Activated CD4-positive, alpha-beta memory T cell treated with anti-CD3 and anti-CD28 coated beads, Interleukin-2, amount 10 ng/mL, durations not matched to agents 7 days and 5 days (primary cell): ENCODE measurements at places on chromosomes 1 and 21.
A peak's percentile ranks its signal among the peaks of the same experiment; 100 is the strongest.

DNA sequence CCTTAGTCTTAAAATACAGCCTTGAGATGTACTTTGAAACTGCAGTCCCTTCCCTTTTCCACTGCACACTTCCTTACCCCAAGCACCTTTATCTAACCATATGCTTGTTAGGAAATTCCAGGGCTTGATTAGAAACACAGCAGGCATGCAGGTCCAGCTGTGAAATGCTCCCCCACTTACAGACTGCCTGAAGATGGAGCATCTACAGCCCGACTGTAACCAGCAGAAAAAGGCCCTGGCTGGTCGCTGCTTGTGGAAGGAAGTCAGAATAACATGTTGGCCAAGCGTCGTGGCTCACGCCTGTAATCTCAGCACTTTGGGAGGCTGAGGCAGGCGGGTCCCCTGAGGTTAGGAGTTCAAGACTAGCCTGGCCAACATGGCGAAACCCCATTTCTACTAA is 37.2 kb downstream of the VN1R5 start:
- DNase-seq = no peak

DNA sequence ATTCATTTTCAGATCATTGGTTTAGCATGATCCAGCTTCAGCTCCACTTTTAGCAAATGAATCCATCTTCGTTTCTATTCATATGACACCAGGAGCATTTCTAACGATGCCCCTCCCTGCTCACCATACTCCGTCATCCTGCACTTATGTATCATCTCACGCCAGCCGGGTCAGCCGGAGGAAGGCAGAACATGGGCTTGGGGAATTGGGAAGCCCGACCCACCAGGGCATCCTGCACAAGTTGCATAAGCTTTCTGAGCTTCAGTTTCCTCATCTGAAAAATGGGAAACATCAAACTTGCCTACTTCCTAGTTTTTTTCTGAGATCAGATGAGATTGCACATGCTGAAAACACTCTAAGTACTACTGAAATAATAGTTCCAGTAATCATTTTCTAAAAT is 194.7 kb downstream of the AK5 start:
- no peak for DNase-seq

GRCh38 chr1:19712928-19713327 is 48.3 kb downstream of the HTR6 start:
- no peak for DNase-seq

DNA sequence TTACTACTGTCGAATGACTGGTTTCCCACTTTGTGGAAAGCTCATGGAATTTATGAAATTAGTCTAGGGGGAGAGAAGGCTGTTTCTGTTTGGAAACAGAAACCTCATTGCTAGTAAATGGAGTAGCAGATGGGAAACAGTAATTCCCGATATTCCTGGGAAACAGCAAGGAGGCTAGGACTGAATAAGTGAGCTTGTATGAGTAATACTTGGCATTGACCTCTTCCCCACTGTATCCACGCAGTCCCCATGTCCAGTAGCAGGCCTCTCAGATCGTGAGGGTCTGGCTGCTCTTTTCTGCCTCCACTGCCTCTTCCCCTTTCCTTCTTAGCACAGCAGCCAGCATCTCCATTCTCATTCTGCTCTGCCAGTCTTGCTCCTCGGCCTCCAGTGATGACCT is 75.5 kb downstream of the PRDM2 start:
- DNase-seq = no peak

- DNase-seq = no peak
These were observed 71.2 kb upstream of the HMGB4 start for GRCh38 chr1:33792651-33793050.

DNA sequence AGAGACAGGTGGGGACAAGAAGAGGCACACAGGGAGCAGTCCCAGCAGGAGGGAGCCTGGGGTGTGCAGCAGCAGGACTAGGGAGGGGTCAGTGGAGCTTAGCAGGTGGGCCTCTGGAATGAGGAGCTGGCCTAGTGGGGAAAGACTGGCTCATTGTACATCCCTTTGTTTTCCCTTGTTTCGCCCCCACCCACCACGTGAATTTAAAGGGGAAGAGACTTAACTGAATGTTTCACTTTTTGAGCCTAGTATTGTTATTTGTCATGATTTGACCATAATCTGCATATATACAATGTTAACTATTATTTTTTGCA is 181.7 kb downstream of the DHRS3 start:
- DNase-seq = no peak

GRCh38 chr1:68363339-68363738 is 86.4 kb downstream of the RPE65 start:
- DNase-seq = no peak

- DNase-seq = no peak
These were observed 43.4 kb upstream of the SLC2A1 start for GRCh38 chr1:43002116-43002515.

DNA sequence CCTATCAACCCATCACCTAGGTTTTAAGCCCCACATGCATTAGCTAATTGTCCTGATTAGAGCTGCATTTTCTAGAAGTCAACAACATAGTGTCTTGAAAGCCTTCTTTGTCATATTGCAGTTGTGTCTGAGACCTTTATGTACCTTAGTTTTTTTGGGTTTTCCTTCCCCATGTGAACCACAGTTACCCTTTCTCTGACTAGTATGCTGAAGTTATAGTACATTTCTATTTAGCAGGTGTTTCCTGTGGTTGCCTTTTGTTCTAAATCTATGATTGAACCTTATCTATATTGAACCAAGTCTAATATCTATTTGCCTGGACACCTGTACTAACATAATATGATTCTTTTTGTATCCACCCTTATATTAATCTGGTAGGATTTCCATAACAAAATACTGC is 135.6 kb downstream of the ST6GALNAC3 start:
- DNase-seq = no peak

DNA sequence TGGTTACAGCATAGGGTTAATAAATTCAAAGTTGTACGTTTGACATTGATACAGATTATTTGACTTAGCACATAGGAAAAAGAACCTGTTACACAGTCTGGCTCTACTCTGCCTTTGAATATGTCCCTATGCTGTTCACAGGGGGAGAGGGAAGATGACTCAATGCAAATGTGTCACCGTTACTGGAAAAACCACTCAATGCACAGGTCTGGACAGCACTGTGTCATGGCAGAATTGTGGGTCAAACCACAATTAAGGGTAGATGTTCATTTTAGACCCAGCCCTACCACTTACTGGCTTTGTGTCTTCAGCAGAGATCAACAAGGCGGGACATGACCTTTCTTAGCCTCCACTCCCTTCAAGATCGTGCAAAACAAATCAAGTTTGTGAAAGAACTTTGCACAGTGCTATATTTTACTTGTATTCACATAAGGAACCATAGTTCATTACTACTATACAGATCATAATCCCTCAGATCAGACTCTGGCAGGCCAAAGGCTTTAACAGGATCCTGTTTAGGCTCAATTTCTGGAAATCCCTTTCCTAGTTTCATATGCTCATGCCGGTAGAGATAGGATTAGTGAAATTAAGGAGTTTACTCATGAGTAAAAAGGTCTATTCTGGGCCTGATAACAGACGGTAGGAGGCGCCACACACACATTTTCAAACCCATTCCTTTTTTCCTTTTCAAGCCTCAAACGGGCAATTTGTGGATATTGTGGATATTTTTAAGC is 22.1 kb downstream of the EIF2D start:
- DNase-seq = peak; percentile 80

DNA sequence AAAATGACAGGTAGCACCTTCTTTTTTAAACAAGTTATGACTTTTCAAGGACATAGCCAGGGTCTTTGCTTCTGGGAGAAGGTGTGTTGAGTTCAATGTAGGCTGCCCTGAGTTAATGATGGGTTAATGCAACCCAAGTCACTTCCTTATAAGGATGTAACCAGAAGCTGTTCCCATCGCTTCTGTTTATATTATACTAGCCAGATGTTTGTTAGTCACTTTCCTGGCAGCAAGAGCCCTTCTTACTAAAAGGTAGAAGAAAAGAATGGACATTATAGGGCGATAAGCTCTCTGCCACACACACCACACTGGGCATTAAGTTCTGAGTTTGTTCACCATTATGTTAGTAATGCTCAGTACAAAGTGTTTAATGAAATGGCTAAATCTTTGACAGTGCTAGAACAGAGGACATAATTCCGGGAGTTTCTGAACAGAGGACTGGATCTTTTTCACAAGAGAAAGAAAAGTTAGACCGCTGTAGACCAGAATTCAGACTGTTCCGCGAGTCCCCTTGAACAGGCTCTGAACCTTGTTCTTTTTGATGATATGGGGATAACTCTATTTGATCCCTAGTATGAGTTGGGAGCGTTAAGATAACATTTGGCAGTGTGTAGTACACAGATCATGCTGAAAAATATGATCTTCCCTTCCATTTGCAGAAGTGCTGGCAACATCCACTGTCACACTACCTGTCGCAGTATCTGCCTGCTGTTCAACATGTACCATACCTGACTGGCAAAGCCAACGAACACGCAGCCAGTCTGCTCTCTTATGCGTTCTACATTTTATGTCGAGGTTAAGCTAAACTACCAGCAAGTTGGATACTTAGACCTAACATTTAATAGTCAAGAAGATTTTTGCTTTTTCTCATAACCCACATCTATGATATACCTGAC is 41.0 kb downstream of the DEGS1 start:
- no peak for DNase-seq
